ENCODE measurements at places on chromosomes 6 and 20. TPM values are rescaled to one million over a fixed set of nuclear protein-coding genes. Genes with fewer than 3 reads are reported as not detected.
A peak's percentile ranks its signal among the peaks of the same experiment; 100 is the strongest.

DNA sequence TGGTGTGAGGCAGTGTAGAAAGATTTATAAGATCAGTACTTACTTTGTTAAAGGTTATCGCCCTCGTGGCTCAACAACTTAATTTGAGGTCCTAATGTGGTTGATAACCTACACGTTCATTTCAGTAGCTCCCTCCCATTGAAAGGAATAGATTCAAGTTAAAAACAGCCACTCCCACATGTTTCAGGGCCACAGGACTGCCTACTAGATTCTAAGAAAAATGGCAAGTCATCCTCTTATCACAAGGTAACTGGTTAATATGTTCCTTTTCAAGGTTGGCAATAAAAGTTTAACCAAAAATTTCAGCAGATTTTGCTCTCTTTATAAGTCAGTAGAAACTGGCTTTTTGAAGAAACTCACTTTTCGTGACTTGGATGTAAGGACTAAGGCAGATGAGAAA is 17.1 kb downstream of the GSTA2 start:
- no peak for DNase-seq

DNA sequence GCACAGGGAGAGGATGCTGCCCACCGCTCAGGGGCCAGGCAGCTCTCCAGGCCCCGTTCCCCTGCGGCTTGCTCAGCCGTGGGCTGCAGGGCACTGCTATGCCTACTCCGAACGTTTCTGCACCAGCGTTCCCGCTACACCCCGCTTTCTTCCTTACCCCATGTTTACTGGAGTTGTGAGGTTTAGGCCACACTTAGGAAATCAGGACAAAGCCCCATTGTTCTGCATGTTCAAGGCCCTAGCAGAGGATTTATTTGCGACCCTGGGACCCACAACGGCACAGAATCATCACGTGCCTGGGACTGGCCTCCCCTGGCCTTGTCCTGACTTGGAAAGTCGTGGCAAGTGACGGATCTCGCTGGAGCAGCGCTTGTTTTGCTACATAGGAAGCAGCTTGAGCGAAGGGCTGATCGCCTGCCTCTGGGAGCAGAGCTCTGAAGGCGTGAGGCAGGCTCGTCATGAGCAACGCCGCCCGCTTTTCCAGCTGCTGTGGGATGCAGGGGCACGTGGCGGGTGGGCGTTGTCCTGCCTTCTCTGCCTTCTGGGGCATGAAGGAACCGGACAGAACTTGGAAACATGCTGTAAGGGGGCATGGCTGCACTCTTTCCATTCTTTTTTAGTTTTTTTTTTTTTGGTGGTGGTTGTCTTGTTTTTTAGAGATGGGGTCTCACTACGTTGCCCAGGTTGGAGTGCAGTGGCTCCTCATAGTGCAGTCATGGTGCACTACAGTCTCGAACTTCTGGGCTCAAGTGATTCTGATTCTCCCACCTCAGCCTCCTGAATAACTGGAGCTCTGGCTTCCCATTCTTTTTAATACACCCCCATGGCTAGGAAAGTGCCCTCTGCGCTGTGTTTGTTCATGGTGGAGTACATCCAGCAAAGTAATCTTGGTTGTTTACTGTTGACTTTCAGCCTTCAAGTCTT is 14.6 kb upstream of the TMEM181 start:
- DNase-seq, result no peak

DNA sequence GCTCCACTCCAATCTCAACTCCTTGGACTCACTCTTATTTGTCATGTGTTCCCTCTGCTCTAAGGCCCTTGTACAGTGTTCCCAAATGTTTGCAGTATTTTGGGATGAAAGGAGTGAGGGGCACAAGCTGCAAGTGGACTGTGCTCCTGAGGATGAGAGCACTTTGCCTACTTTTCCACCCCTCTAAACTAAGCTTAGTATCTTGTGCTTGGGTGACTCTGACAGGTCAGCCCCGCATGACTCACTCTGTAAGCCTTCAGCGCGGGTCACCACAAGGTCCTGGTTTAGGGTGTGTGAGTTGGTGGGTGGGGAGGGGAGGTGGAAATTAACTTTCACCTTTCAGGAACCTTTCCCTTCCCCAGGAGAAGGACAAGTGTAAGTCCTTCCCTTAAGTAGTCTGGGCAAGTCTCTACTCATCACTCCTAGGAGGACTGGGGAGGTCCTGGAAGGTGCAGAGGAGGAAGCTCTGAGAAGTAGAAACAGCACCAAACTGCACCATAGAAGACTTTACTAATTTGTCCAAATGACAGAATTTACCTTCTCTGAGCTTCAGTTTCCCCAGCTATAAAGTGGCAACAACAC is 68.8 kb upstream of the EPB41L1 start:
- peak; percentile 78 for DNase-seq

Gene SH3BGRL2
- 13.9 TPM for total RNA-seq

Gene PREX1
- 9.4 TPM for total RNA-seq

Gene RWDD2A
- total RNA-seq, result 2.8 TPM

- DNase-seq, result no peak
Measured at GRCh38 chr6:80921861-80922460, 815.5 kb downstream of the BCKDHB start.

DNA sequence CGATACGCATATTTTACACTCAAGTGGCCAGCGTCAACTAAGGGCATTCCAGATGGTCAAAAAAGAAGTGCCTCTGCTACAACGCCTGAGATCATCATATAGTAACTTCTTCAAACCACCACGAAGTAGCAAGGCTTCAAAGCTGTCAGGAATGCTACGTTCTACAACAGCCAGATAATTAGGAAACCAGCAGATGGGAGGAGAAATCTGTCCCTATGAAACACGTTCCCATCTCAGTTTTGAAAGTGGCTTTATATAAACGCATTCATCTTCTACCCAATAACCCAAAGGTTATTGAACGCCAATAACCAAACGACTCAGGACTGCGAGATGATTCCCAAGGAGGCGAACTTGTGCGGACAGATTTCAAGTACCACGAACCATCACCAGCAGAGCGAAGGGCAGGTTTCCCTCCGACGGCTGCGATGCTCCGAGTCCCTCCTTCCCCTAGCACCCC is 1.2 kb downstream of the ABHD12 start:
- DNase-seq, result no peak

DNA sequence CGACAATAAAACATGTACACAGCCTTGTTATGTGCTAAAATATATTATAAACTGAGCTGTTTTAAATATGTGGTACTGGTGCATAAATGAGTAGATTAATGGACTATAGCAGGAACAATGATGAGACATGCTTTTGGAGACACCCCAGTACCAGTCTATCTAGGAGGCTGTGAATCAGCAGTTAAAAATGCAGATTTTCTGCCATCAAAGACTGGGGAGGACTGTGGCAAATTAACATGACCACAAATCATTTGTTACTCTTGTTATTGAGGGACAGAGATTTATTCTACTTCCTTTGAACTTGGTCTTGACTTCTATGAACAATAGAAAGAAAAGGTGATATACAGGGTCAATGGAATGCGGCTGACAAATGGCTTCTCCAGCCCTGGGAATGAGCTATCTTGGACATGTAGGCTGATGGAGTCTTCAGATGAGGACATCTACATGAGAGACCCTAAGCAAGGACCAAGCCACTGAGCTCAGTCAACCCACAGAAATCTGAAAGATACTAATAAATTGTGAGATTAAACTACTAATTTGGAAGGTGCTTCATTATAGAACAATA is 551.7 kb upstream of the GJE1 start:
- DNase-seq, result no peak

- DNase-seq, result no peak
Measured at GRCh38 chr6:118787724-118788423, 106.1 kb upstream of the ASF1A start.

Gene RNF114
- 152 TPM for total RNA-seq

Gene CRIP3
- total RNA-seq, result not detected

- no peak for DNase-seq
Measured at GRCh38 chr6:96899451-96899998, 1.8 kb upstream of the NDUFAF4 start.

- DNase-seq, result no peak
Measured at GRCh38 chr20:49916146-49917002, 1.0 kb upstream of the SPATA2 start.
